H1 (cell line): ENCODE measurements at places on chromosomes 3 and 15.

DNA sequence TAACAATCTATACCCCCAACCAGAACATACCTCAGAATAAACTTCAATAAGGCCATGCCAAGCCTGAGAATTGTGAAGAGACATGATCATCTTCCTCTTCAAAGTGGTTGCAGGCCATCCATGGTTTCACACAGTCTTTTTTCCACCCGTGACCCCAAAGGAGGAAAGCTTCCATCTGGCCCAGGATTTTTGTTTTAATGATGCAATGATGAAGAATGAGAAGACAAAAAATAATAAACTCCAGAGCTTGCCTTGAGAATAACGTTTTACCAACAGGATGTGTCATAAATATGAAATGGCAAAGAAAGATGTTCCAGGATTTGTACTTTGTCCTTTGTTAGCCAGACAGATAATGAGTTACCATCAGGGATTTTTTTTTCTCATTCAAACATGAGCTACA is 201.9 kb downstream of the WNT5A start:
- DNase-seq, result no peak

GRCh38 chr3:12898290-12898964 is 57.1 kb upstream of the RPL32 start:
- no peak for DNase-seq

GRCh38 chr15:61639491-61639890 is 410.4 kb upstream of the RORA start:
- DNase-seq, result no peak

GRCh38 chr3:64988188-64988587 is 300.4 kb upstream of the ADAMTS9 start:
- no peak for DNase-seq

GRCh38 chr3:105235221-105235620 is 131.5 kb upstream of the ALCAM start:
- DNase-seq, result no peak

GRCh38 chr3:27458929-27459328 is 25.3 kb downstream of the SLC4A7 start:
- DNase-seq, result no peak

DNA sequence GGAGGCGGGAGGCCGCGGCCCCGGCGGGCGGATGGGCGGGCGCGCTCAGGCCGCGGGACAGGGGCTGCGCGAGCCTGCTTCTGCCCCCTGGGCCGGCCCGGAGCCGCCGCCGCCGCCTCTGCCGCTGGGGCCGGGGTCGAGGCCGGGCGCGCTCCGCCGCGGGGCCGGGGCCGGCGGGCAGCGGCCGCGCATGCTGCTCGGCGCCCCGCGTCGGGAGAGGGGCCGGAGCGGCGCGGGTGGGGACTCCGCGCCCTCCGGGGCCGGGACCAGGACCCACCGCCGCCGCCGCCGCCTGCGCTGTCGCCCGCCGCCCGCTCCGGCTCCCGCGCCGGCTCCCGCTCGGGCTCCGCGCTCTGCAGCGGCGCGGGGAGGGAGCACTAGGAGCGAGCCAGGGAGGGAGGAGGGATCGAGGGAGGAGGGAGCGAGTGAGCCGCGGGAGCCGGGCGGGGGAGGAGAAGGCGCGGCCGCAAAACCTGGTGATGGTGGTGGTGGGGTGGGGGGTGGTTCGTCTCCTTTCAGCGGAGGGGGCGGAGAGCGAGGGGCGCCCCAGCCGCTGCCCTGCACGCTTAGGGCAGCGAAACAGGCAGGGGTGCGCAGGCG is at the start of gene LINGO1:
TSS of gene LINGO1 (minus strand) at position 379 of the 600 bp plus-strand sequence. CDS start 597 bp downstream, outside the sequence.
- no peak for DNase-seq

DNA sequence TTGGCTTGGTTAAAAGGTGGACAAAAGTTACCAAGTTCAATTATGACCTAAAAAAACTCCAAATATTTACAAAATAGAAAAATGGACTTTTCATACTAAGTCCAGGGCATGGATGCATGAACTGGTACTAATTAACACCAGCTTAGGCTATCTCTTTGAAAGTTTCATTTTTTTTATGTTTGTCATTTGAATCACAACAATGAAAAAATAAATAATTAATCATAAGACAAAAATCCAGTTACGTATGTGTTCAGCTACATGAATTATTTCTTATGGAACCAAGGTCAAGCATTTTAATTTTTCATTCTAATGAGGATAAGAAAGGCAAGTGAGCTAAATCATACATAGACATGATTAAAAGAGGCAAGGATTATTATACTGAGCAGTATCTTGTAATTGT is 23.7 kb upstream of the STRIT1 start:
- no peak for DNase-seq

GRCh38 chr3:120649830-120650233 is 32.2 kb downstream of the HGD start:
- no peak for DNase-seq

GRCh38 chr15:44676676-44677075 is 13.2 kb upstream of the SPG11 start:
- no peak for DNase-seq

DNA sequence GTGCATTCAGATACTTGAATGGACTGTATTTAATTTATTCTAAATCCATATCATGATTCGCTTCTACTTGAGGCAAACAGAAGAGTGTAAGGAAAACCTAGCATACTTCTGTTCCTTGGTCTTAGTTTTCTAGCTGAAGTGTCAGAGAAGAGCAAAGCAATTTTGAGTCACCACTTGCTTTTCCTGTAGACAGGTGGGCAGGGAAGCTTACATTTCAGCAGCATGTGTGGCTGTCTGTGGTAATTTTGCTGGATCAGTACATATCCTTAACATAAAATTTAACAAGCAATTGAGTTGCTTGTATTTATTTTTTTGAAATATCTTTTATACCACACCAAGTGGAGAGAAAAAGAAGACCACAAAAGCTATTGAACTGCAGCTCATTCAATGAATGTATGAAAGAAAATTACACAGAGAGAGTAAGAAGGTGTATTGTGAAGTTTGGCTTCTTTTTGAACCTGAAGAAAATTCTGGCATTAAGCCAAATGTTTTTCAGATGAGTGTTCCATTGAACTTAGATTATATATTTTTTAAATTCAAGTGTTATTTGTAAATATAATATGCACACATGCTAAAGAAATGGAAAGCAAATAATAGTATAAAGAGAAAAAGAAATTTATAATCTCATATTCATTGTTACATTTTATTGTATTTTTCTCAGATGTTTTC is 747.6 kb downstream of the NAALADL2 start:
- DNase-seq, result no peak

GRCh38 chr3:123395235-123395634 is 53.7 kb downstream of the ADCY5 start:
- DNase-seq, result no peak

GRCh38 chr3:130514681-130515080 is 2.3 kb upstream of the COL6A6 start:
- DNase-seq, result no peak

DNA sequence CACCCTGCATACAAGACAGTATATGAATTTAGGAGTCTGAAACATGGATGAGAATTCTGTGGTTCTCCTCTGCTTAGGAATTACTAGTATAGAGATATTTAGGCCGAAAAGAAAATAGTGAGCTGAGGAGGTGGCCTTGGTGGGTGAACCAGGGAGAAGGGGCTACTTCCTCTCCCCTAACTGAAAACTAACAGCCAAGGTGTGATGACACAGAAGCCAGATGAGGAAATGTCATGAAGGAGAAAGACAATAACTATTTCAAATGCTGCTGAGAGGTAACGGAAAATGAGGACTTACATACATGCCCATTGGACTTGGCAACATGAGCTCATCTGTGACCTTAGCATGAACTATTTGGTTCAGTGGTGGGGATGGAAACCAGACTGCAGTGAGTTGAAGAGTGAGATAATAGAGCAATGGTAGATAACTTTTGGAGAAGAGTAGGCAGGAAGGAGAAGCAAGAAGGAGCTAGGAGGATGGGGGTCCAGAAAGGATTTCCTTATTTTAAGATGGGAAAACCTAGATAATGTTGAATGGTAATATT is 114.4 kb upstream of the TSPAN3 start:
- no peak for DNase-seq

DNA sequence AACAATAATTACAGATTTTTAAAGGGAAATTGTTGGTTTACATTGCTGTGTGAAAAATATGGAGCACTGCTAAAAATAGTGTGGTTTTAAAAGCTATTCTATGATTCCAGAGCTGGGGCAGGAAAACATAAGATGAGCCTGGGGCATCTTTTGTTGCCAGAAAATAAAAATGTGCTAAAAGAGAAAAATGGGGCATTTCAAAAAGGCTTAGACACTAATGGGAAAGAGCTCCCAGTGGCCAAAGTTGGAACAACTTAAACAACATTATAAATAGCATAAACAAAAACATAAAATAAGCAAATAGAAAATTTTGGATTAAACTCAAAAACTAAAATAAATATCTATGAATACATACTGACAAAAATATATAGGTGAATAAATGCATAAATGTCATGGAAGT is 478.9 kb downstream of the NLGN1 start:
- DNase-seq, result no peak

GRCh38 chr15:59366333-59367021 is 6.2 kb downstream of the MYO1E start:
- DNase-seq, result no peak

DNA sequence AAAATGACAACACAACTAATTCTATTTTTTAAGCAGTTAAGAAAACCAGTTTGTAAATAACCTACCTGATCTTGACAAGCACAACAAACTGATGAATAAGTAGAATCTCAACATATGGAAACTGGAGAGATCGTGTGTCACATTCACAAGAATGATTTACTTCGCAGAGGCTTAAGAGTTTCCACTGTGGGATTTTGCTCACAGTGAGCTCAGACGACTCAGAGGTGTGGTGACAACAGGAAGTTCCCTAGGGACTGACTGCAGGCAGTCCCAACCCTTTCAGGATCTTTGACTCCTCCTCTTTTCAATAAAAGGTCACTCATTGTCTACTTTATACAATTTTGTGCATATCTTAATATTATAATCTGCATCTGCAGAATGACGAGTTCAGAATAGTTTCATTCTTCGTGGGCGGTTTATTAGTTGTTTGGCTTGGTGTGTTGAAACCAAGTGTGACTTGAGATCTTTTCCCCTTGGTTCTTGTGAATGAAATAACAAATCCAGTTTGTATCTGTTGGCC is at the start of gene LIPH:
TSS of gene LIPH (minus strand) at position 231 of the 520 bp plus-strand sequence. CDS start at position 114, 117 bp downstream.
- no peak for DNase-seq

- no peak for DNase-seq
These were observed 64.2 kb downstream of the OXNAD1 start for GRCh38 chr3:16329036-16329825.

GRCh38 chr3:23877329-23877980 is 39.3 kb downstream of the NKIRAS1 start:
- no peak for DNase-seq

DNA sequence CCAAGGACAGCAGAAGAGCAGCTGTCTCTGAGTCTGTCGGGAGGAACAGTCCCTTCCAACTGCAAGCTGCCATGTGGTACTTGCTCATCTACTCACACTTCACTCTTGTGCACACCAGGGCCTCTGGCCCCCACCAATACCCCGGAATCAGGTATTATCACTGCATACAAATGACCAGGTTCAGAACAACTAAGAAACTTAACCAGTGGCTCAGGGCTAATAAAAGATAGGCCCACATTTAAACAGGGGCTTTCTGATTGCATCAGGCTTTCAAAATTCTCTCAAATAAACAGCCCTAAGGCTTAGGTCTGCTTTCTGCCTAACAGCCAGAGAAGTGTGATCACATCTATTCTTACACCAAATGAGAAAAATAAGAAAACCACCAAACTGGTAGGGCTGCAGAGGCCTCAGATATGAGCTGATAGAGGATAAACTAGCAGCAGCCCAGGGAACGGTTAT is 20.7 kb downstream of the CCDC12 start:
- no peak for DNase-seq
